ENCODE measurements at places on chromosomes 1 and 21.
A peak's percentile ranks its signal among the peaks of the same experiment; 100 is the strongest.

DNA sequence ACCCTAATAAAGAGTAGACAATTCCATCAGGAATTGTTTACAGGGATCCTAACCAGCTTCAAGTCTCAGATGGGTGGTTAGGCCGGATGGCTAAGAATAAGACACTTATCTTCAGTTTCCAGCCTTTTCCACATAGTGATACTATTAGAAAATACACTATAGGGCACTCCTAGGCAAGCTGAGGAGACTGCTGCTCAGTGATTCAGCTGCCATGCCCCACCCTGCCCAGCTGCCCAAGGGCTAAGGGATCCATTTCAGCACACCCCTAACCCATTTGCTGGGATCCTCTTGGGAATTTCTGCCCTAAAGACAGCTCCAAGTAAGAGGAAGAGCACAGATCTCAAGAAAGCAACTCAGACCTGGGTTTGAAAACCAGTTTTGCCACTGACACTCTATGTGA is 31.9 kb downstream of the PLPP3 start:
- DNase-seq: no peak

DNA sequence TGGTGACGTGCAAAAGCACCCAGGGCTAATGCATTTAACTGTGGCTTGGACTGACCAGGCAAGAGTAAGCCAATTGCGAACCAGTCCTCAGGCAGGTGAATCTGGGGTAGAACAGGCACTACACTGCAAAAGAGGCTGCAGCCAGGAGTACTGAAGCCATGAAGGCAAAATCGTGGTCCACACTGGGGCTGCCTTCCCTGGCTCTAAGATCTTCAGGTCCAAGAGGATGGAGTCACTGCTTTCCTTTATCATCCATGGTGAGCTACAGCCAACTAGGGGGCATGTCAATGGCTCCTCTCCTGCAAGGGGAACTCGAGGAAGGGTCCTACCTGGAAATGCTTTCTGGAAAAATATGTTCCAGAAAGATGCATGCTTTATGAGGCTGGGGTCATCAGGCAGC is 100.6 kb upstream of the AJAP1 start:
- no peak for DNase-seq

- DNase-seq: no peak
These were observed 20.9 kb downstream of the LHX4 start for GRCh38 chr1:180250883-180251509.

DNA sequence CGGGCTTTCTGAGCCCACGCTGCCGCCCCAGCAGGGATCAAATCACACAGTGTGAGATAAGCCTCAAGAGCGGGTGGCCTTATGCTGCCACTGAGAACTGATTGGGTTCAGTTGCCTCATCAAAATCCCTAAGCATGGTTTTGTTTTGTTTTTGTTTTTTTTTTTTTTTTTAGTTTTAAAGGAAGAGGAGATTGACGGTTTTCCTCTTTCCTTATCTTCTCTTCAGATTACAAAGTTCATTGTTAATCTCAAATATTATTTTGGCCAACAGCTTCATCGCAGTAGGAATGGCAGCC is 651 bp downstream of the COA6 start:
- DNase-seq: no peak

- no peak for DNase-seq
These were observed 70.1 kb downstream of the PCBP3 start for GRCh38 chr21:45713613-45714012.

- no peak for DNase-seq
These were observed 9.1 kb downstream of the LDLRAD1 start for GRCh38 chr1:54008876-54009275.

DNA sequence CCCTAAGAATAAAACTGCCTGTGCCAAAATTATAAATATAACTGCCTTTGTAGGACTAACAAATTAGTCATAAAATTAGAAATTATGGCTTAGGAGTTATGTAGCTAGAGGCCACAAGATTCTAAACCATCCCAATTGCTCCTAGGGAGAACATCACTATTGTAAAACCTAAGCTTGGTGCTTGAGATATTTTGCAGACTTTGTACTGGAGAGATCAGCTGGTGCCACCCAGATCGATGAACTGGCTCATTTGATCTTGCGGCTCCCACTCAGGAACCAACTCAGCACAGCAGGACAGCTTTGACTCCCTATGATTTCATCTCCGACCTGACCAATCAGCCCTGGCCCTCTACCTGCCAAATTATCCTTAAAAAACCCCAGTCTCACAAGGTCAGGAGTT is 30.6 kb downstream of the HHAT start:
- no peak for DNase-seq

- no peak for DNase-seq
These were observed 8.0 kb upstream of the TMEM52 start for GRCh38 chr1:1926886-1927660.

DNA sequence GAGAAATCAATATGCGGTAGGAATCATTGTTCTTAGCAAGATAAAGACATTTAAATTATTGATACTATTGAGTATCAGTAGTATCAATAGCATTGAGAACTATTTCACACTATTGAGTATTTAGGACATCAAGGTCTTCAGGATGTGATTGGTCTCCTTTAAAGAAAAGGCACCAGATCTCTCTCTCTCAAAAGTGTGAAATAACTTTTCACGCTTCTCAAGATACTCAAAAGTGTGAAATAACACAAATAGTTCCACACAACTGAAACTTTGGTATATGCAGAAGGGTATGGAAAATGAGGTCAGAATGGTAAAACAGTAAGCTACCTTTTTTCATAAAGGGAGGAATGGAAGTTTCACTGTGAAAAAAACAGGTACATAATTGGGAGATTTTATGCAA is 6.7 kb upstream of the PYHIN1 start:
- no peak for DNase-seq

DNA sequence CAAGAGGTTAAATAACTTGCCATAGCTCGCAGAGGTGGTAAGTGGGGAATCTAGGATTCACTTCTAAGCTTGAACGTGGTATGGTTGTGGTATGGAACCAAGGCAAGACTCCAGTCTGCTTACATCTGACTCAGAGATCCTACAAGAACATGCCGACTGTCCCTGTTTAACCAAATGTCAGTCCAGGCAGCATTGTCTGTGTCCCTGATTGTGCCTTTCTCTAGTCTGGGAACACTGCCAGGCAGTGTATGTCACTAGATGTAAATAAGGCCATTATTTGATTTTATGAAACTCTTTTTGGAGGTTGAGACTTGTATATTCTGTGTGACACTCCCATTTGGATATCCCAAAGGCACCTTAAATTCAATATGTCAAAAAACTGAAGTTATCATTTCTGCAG is 96.0 kb downstream of the NOS1AP start:
- no peak for DNase-seq

GRCh38 chr1:181504399-181504842 is 21.1 kb downstream of the CACNA1E start:
- peak; percentile 28 for DNase-seq

DNA sequence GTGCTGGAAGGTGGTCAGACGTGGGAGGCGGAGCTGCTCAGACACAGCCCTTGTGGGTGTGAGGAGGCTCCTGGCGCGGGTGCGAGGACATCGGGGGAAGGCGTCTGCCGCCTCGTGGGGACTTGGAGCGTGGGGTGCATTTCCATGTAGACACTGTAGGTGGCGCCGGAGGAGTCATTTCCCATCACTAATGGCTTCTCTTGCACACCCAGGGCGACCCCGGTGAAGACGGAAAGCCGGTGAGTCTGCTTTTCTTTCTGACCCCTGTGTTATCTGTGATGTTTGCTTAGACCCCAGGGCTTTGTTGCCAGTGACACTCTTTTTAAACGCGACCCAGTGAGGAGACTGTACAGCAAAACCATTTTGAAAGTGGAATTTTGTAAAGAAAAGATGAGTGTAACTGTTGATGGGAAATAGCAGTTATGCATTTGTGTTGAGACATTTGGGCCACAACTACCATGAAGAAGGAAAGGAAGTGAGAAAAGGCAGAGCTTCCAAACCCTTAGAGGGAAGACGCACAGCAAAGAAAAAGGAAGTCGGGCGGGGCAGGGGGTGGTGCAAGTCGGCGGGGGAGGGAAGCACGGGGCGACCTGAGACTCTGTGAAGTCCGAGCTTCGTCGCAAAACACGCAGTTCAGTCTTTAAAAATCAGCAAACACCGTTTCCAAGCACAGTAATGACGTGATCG is 64.0 kb downstream of the SLC19A1 start:
- no peak for DNase-seq

GRCh38 chr1:66298464-66298863 is 235.5 kb upstream of the SGIP1 start:
- no peak for DNase-seq

DNA sequence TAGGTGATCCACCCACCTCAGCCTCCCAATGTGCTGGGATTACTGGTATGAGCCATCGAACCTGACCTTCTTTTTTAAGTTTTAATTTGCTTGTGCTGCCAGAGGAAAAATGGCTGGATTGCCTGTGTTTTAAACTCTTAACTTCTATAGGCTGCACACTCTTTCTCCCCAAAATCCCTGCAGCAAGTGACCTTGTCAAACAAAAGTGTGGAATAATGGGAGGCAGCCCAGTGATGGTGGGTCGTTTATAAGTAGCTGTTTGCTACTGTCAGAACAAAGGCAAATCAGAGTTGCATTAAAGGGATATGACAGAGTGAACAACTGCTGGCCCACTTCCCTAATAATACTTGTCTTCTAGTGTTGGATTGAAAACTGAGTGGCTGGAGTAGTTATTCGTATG is 74.2 kb downstream of the ADGRL2 start:
- DNase-seq: no peak

DNA sequence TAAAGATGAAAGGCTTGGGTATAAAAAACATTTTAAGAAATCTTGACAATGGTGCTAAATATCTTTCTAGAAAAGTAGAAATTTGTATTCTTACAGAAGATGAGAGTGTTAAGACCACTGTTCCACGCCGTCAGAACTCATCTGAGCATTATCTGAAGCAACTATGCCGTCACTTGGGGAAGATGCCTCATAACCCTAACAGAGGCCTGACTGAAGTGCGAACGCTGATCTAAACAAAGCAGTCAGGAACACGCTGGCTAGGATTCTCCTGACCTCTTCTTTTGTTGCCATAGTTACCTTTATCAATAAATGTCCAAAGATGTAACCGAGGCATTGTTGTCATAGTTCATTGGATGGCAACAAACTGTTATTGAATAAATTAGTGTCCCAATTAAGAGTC is 612.4 kb downstream of the LTN1 start:
- no peak for DNase-seq

DNA sequence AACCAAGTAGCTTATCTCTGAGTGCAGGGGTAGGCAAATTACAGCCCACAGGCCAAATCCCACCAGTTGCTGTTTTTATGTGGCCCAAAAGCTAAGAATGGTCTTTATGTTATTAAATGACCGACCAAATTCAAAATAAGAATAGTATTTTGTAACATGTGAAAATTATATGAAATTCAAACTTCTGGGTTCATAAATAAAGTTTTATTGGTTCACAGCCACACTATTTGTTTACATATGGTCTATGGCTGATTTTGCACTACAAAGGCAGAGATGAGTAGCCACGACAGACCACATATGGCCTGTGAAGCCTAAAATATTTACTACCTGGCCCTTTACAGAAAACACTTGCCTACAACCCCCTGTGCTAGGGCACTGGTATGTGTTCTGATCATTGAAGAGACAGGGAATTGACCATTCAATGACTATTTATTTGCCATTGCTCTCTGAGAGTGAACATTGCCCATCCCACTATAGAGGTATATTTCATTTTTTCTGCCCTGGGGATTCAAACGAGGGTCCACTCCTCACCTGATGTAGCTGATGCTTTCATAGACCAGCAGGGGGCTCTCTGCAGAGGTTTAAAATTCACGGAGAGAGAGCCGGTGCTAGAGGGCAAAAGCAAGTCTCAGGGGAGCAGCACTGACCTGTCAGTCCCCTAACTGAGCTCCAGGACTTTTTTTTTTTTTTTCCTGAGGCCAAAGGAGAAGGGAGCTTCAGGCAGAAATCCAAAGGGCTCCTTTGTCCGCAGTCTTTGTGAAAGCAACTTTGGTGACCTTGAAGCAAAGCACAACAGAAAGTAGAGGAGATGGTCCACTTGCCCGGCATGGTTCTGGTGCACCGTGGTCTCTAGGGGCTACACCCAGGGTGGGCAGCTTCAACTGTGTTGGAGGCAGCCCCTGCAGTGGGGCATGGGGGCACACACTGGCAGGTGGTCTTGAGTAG is 7.3 kb upstream of the GNL2 start:
- DNase-seq: peak; percentile 47

- peak; percentile 58 for DNase-seq
These were observed at the start of gene CHRM3 for GRCh38 chr1:239386453-239387303. CHRM3 (plus strand) TSS chr1:239386568; CDS start chr1:239907452, 520,884 bp downstream.

GRCh38 chr1:117067533-117068370 is 7.6 kb downstream of the TTF2 start:
- peak; percentile 23 for DNase-seq

DNA sequence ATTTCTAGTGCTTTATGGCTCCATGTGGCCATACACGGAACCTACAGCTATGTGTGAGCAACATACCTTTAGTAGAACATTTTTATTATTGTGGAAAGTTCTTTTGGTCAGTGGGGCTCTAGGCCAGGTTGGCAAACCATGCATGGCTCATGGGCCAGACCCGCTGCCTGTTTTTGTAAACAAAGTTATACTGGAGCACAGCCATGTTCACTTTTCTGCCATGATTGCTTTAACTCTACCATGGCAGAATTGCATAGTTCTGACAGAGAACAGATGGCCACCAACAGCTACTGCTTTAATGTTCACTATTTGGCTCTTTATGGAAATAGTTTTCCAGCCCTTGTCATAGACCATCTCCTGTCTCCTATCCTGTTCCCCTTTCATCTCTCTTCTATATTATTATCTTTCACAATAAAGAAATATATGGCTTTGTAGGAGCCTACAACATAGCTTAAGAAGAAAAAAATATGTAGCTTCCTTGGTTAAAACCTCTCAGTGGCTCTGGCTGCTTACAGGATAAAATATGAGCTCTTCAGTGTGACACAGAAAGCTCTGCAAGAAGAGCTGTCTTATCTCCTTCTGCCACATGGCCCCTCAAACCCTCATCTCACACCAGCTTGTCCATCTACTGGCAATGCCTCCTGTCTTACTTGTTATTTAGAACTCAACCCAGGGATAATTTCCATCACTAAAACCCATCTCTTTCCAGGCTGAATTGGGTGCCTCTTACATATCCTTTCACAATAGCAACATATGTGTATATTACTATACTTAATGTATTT is 54.6 kb upstream of the RWDD3 start:
- no peak for DNase-seq

- no peak for DNase-seq
These were observed 252.0 kb downstream of the PTBP2 start for GRCh38 chr1:96973605-96974004.

GRCh38 chr1:59499273-59499942 is 202.5 kb downstream of the FGGY start:
- DNase-seq: no peak

All from H54 (cell line).